ENCODE measurements at places on chromosomes 6 and 20. TPM values are rescaled to one million over a fixed set of nuclear protein-coding genes. Genes with fewer than 3 reads are reported as not detected.

GRCh38 chr6:98485593-98485992 is 348.8 kb upstream of the POU3F2 start:
- DNase-seq, result no peak

DNA sequence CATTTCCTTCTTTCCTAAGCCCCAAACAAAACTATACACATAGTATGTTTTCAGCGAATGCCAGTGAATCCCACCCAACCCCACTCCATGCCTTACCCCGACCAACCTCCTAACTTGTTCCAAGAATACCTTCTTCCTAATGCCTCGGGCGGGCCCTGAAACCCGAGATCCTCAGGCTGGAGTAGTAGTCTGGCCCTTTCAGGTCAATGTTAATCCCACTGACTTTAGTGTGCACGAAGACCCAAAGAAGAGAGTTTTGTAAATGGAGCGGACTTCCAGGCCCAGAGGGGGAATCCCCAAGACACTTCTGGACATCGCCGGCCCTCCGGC is 394 bp downstream of the YIPF3 start:
- DNase-seq, result no peak

GRCh38 chr6:100574836-100575235 is 110.1 kb upstream of the SIM1 start:
- DNase-seq, result no peak

The SERAC1 gene
- total RNA-seq, result 9.3 TPM

The ZBTB46 gene
- 39.5 TPM for total RNA-seq

DNA sequence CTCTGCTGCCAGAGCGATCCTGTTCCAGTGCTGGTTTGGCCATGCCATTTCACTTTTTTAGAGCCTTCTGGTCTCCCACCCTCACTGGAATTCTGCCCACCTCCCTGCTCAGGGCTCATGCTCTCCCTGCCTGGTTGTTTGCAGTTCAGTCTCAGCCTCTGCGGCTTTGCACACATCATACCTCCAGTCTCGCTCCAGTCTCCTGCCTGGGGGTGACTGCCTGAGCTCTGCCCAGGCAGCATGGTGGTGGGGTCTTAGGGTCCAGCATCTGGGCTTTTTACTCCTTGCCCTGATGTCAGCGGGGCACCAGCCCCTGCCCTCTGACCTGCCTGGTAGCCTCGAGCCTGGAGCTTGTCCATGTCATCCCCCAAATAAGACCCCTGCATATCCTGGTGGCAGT is 30.9 kb downstream of the CD83 start:
- DNase-seq, result no peak

The GLYATL3 gene
- total RNA-seq, result not detected

GRCh38 chr6:20001286-20001685 is 164.1 kb downstream of the ID4 start:
- DNase-seq, result no peak

All from ascending aorta (tissue), 2 donors.